Globus pallidus (tissue), 1 donor: ENCODE measurements at places on chromosomes 16 and 17.

DNA sequence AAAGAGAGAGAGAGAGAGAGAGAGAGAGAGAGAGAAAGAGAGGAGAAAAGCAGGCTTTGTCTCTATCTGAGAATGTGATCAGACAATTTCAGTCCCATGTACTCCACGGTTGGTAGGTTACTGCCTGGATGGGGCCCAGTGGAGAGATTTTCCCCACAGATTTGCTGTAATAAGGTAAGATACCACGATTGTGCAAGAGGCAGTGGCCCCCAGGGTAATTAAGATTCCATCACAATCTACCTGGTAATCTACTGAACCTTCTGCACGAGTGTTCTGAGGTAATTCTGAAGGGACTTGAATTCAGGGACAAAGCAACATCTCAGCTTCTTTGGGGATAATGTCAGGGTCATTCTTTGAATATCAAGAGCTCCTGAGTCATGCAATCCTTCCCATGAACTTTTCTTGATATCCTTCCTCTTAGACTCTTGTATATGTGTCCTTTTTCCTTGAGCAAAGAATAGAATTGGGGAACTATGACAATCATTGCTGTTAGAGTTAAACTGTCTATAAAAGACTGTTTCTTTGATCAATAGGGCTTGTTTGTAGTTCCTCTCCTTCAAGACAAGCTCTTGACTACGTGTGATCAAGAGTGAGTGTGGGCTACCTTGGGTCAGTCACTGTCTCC, 306.6 kb downstream of the MAF start:
- DNase-seq = no peak

DNA sequence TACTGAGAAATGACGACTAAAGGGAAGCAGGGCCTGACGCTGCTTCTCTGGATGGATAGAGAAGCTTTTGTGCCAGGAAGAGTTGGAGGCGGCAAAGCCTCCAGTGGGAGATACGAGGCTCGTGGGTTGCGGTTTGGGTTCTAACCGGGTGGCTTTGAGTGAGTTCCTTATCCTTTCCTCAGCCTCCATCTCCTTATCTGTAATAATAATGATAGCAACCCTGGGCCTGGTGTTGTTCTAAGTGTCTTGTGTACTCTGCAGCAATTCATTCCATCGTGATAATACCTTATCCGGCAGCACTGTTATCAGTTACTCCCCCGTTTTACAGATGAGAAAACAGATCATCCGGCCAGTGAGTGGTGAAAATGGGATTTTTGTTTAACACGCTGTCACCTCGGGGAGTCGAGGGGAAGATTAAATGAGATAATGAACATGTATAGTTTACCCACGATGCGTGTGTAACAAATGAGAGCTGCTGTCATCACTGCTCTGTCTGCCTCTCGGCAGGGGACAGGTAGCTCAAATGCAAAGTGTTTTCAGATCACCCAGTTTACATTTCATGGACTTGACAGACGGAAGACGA, 52.0 kb upstream of the LHX1 start:
- no peak for DNase-seq

DNA sequence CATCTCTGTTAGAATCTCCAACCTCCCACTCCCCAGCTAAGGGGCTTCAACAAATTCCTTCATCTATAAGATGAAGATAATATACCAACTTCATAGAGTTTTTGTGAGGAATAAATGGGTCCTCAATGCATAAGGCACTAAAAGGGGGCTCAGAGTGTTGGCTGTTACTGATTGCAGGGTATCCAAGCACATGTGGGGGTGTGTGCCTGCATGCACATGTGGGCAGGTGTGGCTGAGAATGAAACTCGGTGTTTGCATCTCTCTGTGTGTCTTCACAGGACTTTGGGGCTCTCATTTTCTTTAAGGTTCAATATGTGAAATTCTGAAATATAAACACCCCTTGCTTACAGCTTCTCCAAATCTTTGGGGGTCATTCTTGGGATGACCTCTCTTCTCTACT, 4.1 kb upstream of the PPP1R9B start:
- DNase-seq = no peak

- DNase-seq = no peak
Observed at GRCh38 chr16:84141143-84141670, 3.8 kb downstream of the HSDL1 start.

DNA sequence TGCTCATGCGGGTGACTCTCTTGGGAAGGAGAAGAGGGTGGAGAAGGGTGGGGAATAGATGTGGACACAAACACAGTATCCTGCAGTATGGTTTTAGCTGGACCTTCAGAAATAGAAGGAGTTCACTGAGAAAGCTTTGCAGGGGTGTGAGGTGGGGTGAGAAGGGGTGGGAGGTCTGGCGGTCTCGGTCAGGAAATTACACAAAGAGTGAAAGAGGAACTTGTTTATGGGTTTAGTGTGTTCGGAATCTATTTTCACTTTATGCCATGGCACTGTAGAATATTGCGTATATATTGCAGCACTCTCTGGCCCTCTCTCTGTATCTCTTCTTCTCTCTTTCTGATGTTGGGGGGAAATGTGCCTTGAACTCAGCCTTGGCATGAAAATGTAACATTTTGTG, 148.2 kb upstream of the GOT2 start:
- DNase-seq = peak; percentile 54

- DNase-seq = no peak
Observed at GRCh38 chr17:62017912-62018311, 47.2 kb downstream of the MED13 start.

DNA sequence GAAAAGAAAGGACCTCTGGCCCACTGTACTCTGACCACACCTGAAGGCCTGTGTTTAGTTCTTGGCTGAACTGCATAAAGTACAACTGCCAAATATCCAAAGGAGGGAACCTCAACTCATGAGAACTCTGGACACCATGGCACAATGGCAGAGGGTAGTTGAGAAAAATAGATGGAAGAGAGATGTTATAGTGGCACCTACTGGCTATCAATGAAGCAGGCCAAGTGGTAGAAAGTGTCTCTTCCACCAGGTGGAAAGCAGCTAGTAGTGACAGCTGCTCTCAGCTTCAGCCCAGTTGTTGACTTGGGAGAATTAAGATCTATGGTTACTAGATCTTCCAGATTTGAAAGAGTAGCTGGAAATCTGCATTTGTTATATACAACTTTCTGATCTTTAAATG, 3.2 kb downstream of the MED31 start:
- DNase-seq = no peak

DNA sequence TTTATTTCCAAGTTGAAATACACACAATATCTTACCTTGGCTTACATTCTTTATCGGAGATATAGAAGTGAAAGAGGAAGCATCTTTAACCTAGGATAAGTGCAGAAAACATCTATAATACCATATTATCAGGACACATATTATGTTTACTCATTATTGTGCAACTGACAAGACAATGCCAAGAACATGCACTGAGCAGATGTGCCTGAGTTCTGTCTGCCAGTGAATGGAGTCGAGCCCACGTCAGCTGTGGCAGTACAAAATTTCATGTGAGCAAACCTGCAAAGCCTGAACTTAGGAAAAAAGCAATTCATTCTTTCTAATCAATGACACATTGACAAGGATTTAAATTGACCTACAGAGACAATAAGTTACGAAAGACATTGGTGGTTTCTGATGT, 154.4 kb downstream of the AXIN2 start:
- DNase-seq = no peak

GRCh38 chr16:68037841-68038597, 14.9 kb downstream of the DUS2 start:
- no peak for DNase-seq

DNA sequence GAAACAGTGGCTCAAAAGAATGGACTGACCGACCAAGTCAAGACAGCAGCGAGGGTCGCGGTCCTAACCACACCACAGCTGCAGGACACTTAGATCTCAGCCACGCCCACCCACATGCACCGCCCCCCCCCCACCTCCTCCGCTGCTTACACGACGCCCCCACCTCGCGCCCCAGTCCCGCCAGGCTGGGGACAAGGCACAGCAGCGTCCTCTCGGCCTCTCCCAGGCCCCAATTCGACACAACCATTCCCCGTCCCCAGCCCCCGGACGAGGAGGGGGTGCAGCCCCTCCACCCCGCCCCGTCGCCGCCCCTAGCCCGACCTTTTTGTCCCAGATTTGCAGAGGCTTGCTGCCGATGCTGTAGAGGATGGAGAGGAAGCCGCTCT, 477 bp downstream of the CFAP20 start:
- no peak for DNase-seq

DNA sequence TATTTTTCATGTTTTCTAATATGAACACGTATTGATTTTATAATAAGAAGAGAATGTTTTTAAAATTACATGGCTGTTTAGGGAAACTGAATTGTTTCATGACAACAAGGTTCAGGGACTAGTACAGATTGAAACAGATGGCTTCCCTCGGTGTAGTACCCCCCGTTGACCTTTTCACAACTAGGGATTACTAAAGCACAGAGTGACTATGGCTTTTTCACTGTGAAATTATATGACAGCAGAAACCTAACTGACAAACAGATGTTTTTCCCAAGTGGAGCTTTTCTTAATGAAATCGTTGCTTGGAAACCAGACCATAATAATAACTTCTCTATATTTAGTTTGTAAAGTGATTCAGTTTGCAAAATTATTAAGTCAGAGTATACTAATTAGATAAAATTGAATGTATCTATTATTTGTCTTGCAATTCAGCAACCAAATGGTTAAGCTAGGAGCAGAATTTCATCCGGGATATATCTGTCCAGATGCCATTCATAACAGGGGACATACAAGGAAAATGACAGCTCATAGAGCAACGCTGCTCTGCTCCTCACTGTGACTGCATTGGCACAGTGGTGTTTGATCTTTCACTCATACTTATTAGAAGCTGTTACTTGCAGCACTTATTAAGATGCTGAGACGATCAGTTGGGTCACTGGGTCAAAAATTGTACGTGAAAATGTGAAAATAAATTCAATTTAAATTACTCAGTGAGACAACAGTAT, 111.7 kb downstream of the TANGO6 start:
- no peak for DNase-seq

DNA sequence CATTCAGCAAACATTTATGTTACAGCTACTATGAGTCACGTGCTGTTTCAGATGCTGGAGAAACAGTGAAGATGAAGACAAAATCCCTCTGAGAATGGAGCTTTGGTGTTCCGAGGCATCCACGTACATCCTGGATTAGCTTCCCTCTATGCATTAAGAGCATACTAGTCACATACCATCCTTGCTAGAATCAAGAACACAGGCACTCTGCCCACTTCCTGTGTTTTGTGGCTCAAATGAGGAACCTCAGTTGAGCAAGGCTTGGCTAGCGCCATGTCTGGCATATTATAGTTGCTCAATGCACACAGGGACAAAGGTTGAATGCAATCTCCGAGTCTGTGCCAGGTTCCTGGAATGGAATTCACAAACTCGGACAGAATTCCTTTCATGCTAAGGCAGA, 297.5 kb downstream of the XYLT1 start:
- DNase-seq = peak; percentile 54

DNA sequence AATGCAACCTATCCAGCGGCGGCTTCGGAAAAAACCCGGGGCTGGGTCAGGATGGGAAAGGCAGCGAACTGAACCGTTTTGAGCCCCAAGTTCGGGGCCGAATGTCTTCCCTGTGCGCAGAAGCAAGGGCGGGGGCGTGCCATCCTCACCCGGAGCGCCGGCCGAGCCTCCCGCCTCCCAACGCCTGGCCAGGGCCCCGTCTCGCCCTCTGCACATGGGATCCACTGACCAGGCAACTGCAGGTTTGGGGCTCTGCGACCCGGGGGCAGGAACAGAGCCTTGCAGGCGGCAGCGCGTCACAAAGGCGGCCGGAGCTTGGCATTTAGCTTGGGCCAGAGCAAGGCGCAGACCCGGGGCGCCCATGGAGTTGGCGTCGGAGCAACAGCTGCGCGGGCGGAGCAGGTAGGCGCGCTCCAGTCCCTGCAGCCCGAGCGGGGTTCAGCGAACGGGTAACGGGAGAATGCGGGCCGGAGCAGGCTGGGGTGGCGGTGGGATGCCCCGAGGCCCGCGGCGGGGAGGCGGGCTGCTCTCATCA, at the start of gene FBXO39:
Gene FBXO39, plus strand, starts transcription at position 345 of the 535 bp plus-strand sequence. CDS start 3,654 bp downstream, outside the sequence.
- no peak for DNase-seq

DNA sequence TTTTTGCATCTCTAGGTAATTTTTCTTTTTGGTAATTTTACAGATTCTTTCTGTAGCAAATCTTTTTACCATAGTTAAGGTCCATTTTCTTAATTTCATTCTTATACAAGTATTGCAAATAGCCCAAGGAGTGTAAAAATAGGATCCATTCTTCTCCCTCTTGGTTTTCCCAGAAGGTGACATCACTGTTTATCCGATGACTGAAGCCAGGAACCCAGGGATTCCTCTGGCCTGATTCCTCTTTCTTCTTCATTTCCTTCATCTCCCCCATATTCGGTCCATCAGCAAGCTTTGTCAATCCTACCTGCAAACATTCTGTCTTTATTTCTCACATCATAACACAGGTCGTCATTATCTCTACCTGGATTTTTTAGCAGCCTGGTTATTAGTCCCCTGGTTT, 5.3 kb downstream of the RBBP6 start:
- no peak for DNase-seq

DNA sequence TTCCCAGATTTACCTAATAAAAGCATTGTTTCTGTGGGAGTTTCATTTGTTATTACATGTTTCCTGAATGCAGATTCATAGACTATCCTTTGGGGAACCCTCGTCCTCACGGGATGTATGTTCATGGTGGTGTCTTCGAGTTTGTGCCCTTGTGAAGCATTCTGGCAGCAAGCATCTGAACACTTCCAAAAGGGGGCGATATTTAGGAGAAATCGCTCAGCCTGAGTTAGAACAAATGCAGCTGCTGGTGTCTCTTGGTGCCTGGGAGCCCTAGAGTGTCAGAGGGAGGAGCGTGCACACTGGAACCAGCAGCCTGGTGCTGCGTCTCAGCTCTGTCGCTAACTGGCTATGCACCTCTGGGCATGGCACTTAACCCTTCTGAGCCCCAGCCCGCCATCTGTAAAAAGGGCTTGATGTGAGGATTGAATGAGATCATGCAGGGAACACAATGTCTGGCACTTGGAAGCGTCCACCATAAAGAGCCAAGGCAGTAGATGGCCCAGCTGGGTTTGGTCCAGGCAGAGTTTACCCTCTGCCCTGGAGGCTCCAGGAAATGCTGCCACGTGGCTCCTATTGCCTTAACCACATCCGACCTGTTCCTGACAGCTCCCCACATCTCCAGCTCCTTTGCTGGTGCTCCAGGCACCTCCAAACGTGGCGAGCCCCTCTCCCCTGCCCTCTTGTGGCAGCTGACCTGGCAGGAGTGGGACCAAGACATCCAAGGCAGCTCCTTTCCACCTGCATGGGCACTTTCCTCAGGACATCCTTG, 25.0 kb upstream of the C16orf78 start:
- DNase-seq = no peak

GRCh38 chr16:81315271-81316175, 761 bp downstream of the GAN start:
- no peak for DNase-seq

- no peak for DNase-seq
Observed at GRCh38 chr17:1620486-1620885, 8.1 kb downstream of the SLC43A2 start.
